ENCODE measurements at places on chromosomes 16 and 17.
A peak's percentile ranks its signal among the peaks of the same experiment; 100 is the strongest.

GRCh38 chr16:77376358-77376757 lies 58.5 kb downstream of the ADAMTS18 start:
- DNase-seq, result no peak

DNA sequence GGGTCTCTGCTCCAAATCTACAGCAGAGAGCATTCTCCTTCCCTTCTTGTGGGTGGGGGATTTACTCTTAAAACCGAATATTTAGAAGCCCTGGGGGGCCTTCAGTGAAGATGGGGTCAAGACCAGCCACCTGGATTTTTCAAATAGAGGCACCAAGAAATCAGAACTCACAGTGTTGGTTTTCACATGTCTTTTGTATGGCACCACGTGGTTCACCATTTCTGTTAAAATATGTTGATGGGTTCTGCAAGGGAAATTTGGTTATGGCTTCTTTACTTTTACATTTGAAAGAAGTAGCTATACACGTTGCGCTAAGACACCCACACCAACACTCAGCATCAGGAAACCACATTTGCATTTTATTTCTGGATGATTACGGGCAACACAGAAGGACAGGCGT lies 17.7 kb downstream of the MAF start:
- no peak for DNase-seq

DNA sequence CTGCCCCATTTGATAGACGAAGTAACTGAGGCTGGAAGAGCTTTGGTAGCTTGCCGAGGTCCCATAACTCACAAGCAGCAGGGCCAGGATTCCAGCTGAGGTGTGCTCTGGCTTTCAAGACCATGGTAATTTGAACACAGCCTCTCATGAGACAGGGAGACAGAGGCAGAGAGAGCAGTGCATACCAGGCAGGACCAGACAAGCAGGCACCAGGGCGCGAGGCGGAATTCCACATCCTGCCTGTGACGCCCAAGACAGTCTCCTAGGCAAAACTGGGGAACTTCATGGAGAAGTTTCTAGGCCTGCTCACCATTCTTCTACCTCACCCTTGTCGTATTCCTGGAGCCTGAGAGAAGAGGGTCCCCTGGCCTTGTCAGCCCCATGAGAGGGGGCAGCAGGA lies 19.2 kb downstream of the SDK2 start:
- DNase-seq, result no peak

GRCh38 chr16:71440669-71441347 lies 1.0 kb downstream of the TLE7 start:
- no peak for DNase-seq

DNA sequence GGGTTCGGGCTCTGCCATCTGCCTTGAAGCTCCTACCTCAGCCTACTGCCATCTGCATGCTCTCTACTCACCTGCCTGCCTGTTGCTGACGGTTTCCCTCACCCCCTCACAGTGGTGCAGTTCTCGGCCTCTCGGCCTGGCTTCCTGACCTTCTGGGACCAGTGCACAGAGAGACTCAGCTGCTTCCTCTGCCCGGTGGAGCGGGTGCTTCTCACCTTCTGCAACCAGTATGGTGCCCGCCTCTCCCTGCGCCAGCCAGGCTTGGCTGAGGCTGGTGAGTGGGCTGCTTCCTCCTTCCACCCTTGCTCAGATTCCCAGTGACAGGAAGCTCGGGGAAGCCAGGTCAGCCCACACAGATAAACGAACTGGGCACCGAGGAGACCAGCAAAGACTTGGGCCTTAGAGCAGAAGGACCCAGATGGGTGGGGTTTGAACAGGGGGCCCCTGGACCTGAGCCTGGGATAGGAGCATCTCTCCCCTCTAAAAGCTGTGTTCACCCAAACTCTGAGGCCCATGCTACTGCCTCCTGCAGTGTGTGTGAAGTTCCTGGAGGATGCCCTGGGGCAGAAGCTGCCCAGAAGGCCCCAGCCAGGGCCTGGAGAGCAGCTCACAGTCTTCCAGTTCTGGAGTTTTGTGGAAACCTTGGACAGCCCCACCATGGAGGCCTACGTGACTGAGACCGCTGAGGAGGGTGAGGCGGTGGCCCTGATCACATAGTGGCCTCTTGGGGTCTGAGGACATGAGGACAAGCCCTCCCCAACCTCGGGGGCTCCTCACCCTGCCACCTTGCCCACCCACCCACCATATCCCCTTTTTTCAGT lies 16.4 kb downstream of the RIPOR1 start:
- no peak for DNase-seq

DNA sequence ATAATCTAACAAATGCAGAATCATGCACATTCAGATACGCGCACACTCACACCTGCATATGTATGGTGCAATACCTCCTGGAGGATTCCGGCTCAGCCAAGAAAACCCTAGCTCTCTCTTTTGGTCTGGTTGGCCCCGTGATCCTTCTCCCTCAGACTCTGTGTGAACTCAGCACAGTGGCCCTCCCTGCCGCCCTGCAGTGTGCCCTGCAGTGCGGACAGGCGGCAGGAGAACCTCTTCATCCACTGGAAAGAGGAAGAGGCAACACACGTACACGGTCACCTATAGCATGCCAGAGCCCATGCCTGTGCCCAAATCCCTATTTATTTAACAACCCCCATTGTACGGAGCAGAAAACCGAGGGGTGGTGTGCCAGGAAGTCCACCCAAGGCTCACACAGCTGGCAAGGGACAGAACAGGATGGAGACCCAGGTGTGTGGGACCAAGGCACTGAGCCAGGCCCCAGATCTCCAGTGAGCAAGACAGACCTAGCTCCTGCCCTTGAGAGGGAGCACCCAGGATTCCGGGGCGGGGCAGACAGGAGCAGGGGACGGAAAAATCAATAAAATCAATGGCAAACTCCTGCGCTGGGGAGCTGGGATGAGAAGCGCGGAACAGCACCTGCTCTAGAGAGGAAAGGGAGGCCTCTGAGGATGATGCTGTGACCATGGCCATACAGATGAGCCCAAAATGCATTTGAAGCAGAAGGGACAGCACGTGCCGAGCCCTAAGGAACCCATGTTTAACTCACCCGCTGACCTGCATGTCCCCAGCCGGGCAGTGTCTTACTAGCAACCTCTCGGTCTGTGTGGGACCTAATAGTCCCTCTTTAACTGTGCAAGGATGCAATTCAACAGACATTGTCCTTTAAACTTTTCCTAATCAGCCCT lies 54.7 kb upstream of the CIBAR2 start:
- DNase-seq, result no peak

- DNase-seq, result peak; percentile 62
These were observed 43.9 kb downstream of the CHD9 start for GRCh38 chr16:53098526-53099317.

DNA sequence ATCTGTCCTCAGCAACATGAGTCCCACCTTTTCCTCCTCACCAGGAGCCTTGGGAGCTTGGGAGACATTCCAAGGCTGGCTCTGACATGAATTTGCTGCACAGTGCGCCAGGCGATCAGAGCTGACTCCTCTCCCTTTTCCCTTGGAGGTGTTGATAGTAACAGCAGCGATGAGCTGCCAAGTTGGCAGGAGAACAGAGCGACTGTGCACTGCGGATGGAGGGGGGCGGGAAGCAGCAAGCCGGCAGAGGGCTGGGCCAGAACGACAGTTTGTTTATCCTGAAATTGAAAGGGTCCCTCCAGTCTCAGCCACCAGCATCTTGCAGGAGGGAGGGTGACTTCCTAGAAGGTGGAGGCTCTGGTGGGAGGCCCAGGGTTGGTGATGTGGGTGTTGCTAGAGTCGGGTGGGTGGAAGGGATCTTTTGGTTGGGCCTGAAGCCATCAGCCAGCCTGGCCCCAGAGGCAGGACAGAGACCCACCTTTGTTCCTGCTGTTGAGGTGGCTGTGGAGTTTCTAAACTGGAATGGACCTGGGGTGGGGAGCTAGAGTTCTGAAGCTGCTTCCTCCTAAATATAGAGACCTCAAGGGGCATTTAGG lies 22.5 kb upstream of the DYNLL2 start:
- peak; percentile 7 for DNase-seq

GRCh38 chr17:17303847-17304490 lies 796 bp downstream of the NT5M start:
- DNase-seq, result no peak

DNA sequence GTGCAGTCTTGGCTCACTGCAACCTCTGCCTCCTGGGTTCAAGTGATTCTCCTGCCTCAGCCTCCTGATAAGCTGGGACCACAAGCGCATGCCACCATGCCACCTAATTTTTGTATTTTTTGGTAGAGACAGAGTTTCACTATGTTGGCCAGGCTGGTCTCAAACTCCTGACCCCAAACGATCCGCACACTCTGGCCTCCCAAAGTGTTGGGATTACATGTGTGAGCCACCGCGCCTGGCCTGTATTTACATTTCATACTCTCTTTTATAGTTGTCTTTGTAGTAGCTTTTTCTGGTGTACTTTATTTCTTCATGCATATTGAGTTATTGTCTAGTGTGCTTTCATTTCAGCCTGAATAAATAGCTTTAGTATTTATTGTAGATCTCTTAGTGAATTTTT lies 10.1 kb upstream of the ADORA2B start:
- no peak for DNase-seq

DNA sequence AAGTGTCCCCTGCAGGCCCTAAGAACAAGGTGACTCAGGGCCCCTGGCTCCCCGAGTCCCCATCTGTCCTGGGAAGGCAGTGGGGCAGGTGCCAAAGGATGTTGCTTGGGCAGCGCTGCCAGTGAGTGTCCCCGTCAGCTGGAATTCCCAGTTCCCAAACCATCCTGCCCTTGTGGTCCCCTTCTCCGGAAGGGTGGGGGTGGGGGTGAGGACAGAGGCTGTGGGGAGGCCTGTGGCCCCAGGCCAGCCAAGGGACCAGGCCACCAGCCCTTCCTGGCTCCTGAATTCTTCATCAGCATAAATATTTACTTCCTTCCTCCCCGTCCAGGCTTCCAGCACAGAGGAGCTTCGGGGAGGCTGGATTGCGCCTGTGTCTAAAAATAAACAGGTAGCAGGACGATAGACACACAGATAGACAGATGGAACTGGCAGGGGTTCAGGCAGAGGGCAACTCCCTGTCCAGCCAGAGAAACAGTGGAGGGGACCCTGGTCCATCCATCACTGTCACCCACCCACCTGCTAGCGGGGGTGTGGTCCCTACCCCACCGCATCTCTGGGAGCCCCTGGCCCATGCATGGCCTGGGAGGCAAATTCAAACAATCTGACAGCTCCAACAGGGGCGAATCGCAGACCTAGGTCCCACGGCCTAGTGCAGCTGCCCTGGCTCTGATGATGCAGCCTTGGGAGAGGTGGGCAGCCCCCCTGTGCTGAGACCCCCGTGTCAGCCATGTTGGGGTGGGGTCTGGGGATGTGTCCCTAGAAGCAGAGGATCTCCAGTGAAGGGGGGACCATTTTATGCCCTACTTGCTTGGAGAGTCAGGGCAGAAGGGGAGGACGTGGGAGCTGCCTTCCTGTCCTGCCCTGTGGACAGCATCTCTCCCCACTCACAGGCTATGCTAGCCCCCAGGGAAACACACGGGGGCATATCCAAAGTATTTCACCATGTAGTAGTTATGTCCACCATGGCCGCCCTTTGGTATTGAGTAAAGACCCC lies 13.2 kb downstream of the GLIS2 start:
- no peak for DNase-seq

DNA sequence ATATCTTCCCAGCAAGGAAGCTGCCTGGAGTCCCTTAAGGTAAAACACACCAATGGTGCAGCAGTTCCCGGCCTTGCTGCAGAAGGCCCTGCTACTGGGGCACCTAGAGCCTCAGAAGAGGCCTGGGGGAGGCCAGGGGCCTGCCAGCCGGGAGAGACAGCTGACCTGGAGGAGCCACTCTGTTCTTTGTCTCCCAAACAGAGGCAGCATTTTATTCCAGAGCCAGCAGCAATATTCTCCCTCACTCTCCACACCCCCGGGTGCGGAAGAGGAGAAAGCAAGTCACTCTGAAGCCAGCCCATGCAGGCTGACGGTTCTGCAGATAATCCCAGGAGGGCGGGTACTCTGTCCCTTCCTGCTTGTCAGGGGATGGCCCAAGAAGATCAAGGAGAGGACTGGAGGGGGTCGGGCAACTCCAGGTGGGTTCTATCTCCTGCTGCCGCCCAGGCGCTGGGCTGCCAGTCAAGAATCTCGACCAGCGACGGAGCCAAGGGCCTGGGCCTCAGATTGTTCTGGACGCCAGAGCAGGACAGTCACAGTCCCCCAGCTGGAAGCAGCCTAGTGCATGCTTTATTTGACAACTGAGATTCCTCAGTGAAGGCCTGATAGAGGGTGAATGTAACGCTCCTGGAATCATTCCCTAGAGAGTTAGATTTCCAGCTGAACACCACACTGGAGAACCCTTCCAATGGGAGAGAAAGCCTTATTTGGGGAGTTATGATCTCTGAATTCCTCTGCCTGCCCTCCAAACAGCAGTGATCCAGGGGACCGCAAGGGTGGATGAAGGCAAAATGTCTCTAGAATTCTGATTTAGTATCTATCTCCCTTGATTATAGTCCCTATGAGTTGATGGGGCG lies 1.1 kb upstream of the KIFC3 start:
- no peak for DNase-seq

DNA sequence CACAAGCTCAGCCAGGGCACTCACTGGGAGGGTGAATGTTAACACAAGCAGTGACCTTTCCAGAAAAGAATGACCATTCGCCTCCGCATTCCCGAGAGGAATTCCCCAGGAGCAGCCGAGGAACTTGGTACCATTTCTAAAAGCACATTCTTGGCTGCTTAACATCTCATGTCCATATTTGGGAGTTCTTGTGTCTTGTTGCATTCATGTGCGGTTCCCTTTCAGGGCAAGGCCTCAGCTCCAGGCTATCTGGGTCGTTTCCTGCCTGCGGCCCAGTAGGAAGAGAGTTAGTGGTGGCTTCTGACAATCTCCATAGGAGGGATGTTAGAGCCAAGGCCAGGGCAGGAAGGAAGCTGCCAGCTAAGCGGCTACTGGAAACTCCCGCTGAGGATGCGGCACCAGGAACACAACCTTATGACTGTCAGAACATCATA lies 27.8 kb upstream of the MEAK7 start:
- DNase-seq, result no peak

GRCh38 chr17:17069849-17070248 lies 27.6 kb downstream of the MPRIP start:
- no peak for DNase-seq

- peak; percentile 99 for DNase-seq
These were observed at the start of gene DCXR for GRCh38 chr17:82037092-82037888. TSS of gene DCXR (minus strand) at chr17:82037697. CDS start at chr17:82037682, 15 bp downstream.

DNA sequence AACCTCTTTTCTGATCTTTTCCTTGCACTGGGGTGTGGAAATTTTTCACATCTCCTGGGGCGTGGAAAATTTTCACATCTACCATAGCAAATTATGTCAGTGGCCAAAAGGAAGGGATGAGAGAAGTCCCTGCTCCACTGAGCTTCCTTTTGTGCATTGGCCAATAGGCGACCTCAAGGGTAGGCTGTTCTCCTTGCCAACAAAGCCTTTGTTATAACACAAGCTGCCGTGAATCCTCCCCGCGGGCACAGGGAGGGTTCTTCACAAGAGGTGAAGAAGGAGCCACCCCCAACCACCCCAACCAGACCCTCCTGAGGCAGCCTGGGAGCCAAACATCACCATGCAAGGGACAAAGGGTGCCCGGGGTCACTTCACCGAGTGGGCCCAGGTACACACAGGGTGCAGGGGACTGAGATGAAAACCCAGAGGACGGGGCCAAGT lies 6.5 kb downstream of the SLC5A11 start:
- no peak for DNase-seq
